ENCODE measurements at places on chromosomes 3 and 15.

DNA sequence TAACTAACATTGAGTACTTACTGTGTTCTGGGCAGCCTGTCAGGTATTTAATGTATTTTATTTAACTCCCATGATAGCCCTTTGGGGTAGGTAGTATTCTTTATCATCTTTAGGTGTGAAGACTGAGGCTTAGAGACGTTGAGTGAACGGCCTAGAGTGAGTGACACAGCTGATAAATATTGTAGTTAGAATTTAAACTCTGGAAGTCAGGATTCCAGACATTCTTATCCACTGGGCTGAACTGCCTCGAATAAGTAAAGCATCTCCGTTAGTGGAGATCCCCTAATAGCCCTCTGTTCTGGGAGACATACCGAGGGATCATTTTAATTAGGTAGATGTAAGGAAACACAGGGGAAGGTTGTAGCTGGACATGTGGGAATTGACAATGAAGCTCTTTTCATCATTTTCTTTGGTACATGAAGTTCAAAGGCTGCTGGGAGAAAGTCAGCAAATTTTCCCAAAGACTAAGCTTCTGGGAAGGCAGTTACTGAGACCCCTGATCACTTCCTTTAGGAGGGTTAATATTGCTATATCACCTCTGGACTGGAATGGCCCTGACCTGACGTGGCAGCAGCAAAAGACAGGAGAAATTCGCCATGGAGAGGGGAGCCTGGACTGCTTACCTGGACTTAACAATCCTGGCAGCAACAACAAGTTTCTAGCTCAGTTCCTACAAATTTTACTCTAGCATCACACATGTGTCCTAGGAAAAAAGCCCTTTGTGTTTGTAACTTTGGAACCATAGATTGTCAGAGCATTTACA, 11.7 kb upstream of the PDCD6IP start:
- no peak for DNase-seq

DNA sequence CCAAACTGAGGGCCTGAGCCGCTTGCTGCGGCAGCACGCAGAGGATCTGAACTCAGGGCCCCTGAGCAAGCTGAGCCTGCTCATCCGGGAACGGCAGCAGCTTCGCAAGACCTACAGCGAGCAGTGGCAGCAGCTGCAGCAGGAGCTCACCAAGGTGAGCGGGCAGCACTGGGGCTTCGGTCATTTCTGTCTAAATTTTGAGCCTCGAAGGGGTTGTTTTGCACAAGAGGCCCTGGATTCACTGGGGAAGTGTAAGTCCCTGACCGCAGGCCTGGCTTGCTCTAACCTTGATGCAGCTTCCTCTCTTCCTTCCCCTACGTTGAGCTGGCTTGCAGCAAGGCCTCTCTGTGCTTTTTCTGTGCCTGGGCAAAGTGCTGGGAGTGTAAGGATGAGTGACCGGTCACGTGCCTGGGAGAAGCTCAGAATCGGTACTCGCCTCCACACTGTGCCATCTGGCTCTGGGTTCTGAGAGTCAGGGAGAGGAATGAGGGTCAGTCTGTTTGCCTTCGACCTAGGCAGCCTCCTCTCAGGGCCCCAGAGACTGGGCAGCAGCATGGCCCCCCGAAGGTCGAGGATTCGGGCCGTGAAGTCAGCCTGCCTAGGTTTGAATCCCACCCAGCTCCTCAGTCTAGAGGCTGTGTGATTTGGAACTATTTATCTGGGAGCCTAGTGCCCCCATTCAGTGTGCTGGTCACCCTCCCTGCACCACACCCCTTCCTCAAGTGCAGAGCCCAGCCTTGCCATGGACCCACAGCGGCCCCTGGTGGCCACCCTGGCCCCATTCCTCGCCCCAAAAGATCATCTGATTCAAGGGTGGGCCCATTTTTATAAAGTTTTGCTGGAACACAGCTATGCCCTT, 1.4 kb downstream of the FES start:
- DNase-seq = peak; percentile 46

GRCh38 chr3:120650311-120650710, 31.7 kb downstream of the HGD start:
- no peak for DNase-seq

GRCh38 chr3:58346368-58346767, 13.7 kb downstream of the PXK start:
- no peak for DNase-seq

GRCh38 chr3:101063401-101063800, 70.2 kb upstream of the ABI3BP start:
- DNase-seq = no peak

- no peak for DNase-seq
Observed at GRCh38 chr15:101361418-101361817, 66.4 kb upstream of the SNRPA1 start.

DNA sequence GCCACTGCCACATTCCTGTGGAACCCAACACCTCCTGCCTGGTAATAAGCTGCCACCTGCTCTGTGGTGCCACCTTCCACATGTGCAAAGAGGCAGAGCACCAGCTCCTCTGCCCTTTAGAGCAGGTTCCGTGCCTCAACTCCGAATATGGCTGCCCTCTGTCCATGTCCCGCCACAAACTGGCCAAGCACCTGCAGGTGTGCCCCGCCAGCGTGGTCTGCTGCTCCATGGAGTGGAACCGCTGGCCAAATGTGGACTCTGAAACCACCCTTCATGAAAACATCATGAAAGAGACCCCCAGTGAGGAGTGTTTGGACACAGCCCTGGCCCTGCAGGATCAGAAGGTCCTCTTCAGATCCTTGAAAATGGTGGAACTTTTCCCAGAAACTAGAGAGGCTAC, 28.3 kb downstream of the FBXO40 start:
- DNase-seq = no peak

GRCh38 chr15:41774882-41775417, 666 bp downstream of the MAPKBP1 start:
- DNase-seq = no peak

All from SW480 (cell line).